Effector CD8-positive, alpha-beta T cell (primary cell): ENCODE measurements at places on chromosomes 5 and 9.

- no peak for DNase-seq
Observed at GRCh38 chr5:159978358-159978757, 30.6 kb upstream of the TTC1 start.

- no peak for DNase-seq
Observed at GRCh38 chr5:173498286-173498685, 118.2 kb downstream of the BOD1 start.

- DNase-seq, result no peak
Observed at GRCh38 chr5:126428421-126428820, 5.2 kb downstream of the GRAMD2B start.

GRCh38 chr9:93668261-93668871 is 92.0 kb downstream of the PHF2 start:
- DNase-seq, result no peak

DNA sequence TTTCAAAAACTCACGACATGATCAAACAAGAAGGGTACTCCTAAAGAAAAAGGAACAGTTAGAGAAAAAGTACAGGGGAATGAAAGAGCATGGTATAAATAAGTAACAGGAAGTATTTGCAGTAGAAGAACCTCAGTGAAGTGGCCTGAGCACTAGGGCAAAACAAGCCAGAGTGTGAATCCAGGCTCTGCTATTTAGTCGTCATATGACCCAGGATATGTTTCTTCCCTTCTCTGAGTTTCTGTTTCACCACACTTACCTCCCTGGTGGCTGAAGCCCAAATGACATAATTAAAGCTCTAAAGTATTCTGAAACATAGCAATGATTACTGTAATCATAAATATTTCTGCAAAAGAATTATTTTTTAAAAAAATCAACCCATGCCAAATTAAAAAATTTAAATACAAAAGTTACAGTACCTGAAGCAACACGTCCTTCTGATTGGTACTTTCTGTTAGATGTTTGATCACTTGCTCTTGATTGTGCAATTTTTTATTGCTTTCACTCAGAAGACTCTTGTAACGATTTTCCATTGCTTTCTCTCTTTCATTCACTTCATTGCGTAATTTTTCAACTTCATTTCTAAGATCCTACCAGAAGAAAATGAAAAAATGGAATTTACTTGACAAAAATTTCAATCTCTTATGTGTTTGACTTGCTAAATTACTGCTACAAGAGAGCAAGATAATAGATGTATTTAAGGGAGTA is 88.9 kb downstream of the CDK5RAP2 start:
- no peak for DNase-seq

DNA sequence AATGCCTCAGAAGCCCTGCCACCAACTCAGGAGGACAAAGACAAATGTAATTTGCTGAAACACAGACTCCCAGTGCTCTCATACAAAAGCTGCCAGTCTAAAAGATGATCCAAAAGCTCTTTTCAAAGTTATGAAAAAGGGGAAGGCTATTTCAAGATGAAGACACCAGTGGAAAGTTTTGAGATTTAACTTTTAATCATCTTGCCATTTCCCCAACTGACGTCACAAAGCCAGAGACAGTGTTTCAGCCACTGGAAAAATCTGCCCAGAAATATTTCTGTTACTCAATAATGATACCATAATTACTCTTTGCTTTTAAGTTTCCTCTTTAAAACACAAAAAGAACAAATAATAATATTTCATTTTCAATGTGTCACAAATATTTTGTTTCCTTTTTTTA is 20.9 kb downstream of the ENG start:
- no peak for DNase-seq

DNA sequence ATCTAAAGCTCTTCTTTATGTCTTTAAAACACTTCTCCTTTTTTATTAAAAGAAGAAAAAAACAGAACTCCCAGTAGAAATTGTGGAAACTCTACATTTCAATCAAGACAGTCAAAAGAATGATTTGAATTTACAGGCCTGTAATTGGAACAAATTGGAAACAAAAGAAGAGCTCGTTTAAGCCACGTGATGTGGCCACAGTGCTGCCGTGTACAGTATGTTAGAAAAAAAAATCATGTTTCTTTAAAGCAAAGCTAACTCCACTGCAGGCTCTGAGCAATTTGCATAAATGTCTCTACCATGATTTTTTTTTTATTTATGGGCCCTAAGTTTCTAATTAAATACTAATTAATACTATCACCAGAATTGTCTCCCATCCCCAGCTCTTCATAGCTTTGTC is 325.6 kb downstream of the ZSWIM6 start:
- DNase-seq, result no peak

- DNase-seq, result no peak
Observed at GRCh38 chr5:98794001-98794400, 20.5 kb downstream of the RGMB start.

DNA sequence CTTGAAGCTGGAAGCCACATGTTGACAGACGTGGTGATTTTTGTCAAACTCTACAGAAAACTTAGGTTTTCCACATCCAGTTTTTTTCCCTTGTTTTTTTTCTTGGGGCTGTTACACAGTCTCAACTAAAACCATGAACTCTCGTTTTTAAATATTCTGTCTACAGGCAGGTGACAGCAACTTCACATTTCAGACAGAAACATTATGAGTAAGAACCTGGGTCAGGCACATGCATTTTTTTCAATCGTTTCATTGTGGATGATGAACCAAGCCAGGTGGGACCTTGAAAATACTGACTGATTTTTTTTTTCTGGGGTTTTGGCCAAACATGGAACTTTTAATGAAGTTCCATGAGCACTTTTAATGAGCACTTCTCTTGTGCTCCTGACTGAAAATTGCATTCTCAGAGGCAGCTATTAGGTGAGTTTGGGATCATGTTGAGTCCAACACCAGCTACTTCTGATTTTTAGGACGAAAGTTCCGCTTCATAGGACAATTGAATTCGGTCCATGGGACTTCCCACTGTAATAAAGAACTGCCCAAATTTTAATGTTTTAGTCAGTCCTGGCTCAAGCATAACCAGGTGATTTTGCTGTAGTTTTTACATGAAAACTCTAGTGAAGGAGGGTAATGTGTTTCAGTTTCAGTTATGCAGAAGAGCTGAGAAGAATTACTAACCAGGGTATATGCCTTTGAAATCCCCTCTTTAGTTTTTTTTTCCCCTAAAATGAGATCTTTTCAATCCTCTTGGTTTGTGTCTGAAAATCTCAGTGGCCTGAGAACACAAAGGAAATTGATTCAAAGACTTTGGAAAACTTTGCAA is 93.2 kb upstream of the ADAMTS16 start:
- DNase-seq, result no peak

GRCh38 chr9:73093740-73094379 is 57.8 kb upstream of the ANXA1 start:
- no peak for DNase-seq

- no peak for DNase-seq
Observed at GRCh38 chr5:95806687-95807086, 15.8 kb downstream of the GLRX start.

- no peak for DNase-seq
Observed at GRCh38 chr5:74085186-74085585, 459.2 kb downstream of the ARHGEF28 start.

DNA sequence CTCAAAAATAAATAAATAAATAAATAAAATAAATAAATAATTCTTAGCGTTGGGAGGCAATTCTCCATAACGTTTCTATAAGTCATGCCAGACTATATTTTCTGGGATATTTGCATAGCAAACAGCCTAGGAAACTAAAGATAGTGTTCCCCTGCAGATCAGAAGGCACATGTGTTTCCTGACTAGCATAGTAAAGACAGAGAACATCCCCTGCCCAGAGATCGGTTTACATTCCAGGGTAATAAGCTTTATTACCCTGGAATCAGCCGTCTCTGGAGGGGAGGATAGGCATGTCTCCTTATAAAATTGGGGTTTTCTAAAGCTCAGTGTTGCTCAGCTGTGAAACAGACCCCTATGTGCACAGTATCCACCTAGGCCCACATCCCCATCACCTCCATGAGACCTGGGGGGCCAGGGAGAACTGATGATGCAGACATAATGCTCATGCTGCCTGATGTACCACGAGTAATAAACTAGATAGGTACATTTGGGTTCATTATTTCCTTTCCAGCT is 36.9 kb upstream of the IFNK start:
- no peak for DNase-seq

- no peak for DNase-seq
Observed at GRCh38 chr5:17185773-17186172, 31.7 kb upstream of the BASP1 start.

DNA sequence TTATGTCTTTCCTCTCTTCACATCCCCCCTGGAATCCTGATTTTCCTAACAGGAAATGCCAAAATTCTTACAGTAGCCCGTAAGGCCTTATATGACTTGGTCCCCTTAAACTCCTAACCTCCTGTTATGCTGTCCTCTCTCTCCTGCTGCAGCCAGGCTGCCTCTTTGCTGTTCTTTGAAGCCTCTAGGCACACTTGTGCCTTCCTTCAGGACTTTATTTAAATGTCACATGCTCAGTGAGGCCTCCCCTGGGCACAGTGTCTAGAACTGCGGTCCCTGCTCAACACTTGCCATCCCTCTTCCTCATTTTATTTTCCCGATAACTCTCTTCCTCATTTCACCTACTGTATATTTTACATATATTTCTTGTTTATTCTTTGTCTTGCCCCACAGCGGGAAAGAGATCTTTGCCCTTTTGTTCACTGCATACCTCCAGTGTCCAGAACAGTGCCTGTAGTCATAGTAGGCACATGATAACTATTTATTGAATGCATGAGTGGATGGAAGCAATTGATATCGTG is 5.5 kb upstream of the SHB start:
- DNase-seq, result no peak

DNA sequence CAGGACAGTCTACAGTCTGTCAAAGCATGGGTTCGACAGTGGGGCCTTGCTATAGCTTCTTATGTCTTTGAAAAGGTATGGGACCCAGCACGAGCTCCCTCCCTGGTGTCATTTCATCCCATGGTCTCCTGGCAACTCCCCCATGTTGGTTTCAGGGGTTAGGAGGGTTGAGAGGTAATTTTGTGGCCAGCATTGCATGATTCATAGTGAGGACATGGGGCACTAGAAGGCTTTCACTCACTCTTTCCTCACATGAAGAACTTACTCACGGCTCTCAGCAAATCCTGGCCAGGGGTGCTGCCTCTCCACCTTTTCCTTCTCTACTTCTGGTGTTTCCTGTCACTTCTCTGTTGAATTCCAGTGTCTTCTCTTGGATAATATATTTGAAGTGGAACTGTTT is 134.7 kb upstream of the TNPO1 start:
- no peak for DNase-seq

- DNase-seq, result no peak
Observed at GRCh38 chr5:138989720-138990119, 114.6 kb upstream of the LRRTM2 start.

- no peak for DNase-seq
Observed at GRCh38 chr5:51225789-51226742, 157.2 kb upstream of the ISL1 start.

- DNase-seq, result no peak
Observed at GRCh38 chr5:149588936-149589335, 7.6 kb downstream of the ARHGEF37 start.

- DNase-seq, result no peak
Observed at GRCh38 chr5:139647506-139648204, 494 bp upstream of the CXXC5 start.

DNA sequence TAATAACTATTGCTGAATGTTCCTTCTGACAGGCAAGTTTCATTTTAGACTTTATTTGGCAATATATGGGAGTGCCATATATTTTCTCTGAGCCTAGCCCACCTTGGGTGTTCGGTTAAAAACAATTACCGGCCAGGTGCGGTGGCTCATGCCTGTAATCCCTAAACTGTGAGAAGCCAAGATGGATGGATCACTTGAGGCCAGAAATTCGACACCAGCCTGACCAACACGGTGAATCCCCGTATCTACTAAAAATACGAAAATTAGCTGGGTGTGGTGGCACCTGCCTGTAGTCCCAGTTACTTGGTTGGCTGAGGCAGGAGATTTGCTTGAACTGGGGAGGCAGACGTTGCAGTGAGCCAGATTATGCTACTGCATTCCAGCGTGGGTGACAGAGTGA is 47.9 kb downstream of the TNFSF15 start:
- no peak for DNase-seq

DNA sequence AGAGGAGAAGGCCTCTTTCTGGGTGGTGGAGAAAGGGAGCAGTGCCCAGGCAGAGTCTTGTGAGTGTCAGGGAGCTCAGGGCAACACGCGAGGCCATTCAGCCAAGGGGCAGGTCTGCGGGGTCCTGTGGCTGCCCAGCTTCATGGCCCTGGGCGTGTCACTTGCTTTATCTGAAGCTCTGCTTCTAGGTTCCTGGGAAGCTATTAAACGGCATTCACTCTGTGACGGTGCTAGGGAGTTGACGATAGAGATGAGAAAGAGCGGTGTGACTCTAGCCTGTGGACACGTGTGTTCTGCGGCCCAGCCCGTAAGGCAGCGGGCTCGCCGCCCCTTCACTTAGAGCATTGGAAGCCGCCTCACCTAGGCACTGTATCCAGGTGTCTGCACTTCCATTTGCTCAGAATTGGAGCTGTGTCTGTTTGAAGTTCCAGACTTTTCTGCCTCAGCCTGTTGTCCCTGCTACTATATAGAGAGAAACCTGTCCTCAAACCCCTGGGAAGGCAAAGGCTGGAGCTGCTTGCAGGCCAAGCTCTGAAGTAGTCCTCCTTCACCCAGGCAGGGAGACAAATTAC is 88.3 kb downstream of the PHF2 start:
- no peak for DNase-seq

- no peak for DNase-seq
Observed at GRCh38 chr5:16483361-16483760, 17.8 kb upstream of the ZNF622 start.

DNA sequence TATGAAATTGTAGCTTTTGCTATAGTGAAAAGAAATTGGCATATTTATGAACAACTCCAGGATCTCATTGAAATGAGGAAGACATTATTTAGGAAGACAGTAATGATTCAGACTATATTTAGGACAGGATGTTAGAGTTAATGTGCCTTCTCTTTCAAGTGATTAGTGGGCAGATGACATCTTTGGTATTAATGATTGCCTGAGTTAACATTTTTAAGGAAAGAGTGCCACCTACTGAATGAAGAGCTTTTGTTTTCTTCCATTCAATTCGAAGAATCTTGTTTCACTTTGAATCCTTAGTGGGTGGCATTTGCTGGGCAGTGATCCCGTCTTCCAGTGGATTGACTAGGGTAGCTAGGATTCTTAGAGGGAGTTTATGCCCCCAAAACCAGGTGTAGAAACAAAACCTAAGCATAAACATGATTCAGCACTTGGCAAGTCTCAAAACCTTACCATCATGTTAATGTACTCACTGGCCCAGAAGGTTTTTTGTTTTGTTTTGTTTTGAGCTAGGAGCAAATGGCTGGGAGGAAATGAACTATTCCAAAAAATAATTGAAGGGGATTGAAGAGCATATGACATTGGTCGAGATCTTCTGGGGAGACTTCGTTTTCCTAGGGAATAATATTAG is 23.2 kb downstream of the MAP3K1 start:
- DNase-seq, result no peak

DNA sequence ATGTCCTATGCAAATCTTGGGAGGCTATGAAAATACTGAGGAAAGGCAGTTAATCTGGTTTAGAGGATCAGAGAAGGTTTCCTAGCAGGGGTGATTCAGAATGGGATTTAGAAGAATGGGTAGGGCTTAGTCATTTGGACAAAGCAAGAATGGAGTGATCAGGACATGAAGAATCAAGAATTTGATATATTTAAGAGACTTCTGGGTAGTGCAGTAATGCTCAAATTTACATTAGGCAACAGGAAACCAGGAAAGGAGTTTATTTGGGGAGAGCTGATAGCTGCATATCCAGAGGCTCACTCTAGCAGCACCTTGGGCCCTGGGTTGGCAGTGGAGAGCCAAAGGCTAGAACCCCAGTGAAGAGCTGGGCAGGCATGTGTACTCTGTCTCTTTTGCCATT is 78.9 kb upstream of the PAPPA start:
- no peak for DNase-seq
